Stimulated activated CD8-positive, alpha-beta memory T cell treated with anti-CD3 and anti-CD28 coated beads, Interleukin-7, amount 100 ng/mL, for 1 hour (primary cell): ENCODE measurements at places on chromosomes 6 and 20.

- no peak for DNase-seq
These were observed 408.7 kb downstream of the MMUT start for GRCh38 chr6:49054311-49054710.

GRCh38 chr20:22681591-22682248, 97.3 kb upstream of the FOXA2 start:
- no peak for DNase-seq

DNA sequence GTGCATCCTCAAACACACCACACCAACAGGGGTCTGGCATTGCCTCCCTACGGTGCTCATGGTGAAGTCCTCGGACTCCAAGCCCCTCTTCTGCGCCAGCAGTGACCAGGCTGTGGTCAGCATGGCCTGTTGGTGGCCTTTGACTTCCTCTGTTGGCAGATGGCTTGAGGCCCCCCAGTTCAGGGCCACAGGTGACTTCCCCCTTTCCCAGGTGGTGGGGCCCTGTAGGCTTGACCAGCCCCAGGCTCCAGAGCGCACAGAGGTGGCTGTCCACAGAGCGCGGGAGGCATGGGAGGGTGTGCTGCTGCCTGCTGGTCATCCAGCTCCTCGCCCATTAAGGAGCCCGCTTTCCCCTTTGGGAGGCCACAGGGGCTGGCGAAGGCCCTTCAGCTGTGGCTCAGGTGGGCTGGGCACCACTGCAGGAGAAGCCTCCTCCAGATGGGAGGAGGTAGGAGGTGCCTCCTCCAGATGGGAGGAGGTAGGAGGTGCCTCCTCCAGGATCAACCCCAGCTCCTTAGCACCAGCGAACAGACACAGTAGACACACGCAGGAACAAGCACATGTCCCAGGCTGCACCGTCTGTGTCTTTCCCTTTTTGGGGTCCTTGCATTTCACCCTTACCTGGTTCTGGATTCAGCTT, 52.1 kb upstream of the BHLHE23 start:
- no peak for DNase-seq

GRCh38 chr6:129451187-129451586, 258.8 kb downstream of the ARHGAP18 start:
- no peak for DNase-seq

DNA sequence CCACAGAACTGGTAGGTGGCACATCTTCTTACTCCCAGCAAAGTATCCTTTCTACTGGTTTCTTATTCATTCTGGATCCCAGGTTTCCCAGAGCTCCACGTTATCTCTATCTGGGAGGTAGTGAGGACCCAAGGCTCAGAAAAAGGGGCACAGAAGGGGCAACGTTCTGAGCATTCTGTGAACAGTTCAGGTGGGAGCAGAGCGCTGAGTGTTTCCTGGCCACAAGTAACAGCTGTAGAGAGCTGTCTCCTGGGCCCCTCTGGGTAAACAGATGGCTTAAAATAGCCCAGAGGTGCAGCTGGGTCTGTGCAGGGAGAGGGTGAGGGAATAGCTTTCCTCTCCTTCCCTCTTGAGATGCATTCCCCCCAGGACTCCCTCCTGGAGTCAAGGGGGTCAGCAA, 2.1 kb downstream of the APOBEC2 start:
- DNase-seq, result no peak

DNA sequence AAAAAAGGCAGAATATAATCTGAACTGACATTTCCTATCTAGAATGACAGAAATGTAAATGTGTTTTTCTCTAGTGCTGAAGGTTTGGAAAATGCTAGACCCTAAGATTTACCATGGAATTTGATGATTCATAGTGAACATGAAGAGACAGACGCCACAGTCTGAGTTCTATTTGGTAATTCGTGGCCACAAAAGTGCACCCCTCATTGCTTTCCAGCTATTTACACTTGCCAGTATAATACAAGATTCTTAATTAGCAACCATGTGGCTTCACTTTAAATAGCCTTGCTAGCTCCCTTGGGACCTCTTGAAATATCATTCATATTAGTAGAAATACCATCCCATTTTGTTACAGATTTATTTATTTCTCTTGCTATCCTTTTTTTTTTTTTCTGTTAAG, 636.8 kb downstream of the PRKN start:
- DNase-seq, result no peak

DNA sequence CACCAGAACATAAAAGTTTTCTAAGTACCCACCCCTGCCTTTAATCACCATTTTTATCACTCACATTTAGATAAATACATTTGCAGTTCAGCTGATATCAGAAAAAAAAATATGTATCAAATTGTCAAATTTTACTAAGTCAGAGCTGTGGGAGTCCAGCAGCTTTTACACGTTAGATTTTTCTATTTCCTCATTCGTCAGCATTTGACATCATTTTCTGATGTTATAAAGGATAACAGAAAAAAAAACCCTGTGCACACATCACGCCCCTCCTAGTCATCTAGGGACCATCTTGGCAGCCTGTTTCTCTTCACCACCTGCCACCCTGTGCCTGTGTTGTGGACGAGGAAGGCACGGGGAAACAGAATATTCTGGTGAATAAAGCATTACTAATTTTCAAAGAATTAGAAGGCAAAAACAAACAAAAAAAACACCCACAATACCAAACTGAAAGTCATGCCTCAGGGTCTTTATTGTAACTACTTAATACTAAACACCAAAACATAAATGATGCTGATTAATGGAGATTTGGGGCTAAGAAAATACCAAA, 12.4 kb downstream of the B4GALT5 start:
- DNase-seq, result no peak

DNA sequence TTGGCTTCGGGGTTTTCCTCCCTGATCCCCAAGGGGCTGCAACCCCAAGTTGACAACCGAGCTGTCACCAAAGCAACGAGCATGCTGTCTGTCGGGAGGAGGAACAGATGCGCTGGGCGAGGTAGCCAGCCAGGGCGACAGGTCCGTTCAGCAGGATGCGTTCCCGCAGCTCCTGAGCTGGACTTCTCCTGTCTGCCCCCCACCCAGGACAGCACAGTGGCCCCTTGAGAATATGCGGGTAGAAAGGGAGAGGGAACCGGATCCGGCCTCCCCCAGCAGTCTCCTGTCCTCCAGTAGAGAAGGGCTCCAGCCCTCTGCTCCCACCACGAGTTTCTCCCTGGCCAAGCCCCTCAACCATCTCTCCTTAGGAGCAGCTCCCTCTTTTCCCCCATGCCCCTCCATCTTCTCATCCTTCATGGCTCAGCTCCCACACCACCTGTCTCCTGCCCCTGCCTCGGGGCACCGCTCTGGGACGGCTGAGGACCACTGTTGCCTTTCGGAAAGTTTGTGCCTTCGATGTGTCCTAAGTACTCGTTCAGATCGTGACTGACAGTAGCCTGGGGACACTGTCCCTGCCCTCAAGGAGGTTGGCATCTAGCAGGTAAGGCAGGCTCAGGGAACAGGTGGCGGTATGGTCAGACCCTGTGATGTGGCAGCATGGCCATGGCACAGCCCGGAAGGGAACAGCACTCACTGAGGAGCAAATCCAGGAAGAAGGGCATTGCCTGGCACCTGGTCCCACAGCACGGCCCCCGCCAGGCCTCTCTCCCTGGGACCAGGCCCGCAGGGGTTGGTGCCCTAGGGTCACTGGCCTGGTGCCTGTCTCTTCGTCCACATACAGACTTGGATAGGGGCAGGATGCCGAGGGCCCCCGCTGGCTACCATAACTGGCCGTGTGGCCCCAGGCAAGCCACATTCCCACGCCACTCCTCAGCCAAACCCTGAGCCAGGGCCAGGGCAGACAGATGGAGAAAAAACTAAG, 96.3 kb downstream of the ASXL1 start:
- no peak for DNase-seq

DNA sequence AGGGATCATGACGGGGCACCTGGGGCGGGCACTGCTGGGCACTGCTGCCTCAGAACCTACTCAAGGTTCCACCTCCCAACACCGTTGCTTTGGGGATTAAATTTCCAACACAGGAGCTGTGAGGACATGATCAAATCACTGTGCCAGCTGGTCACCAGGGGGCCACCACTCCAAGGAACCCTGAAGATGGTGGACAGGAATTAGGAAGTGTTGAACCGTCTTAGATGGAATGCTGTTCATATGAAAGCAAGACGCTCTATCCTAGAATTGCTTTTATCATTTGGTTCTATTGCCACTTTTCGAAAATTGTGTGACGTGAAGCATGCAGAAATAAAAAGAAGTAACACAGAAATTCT, 140.3 kb downstream of the DLL1 start:
- DNase-seq, result no peak

DNA sequence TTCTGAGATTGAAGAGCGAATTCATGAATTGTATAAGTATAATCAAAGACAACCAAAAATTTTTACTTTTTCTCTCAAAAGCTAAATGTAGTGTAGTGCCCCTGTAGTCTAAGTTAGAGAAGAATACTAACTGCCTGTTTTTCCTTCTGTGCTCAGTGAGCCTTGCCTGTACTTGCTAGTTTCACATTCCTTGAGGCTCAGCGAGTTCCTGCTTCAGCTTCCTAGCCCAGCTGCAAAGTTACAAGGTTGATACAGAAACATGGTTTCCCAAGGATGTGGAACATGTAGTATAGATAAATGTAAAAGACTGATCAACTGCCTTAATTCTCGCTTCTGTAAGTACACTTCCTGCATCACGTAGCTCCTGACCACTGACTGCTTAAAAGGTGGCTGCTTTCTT, 33.1 kb upstream of the SEC63 start:
- DNase-seq, result no peak

- no peak for DNase-seq
These were observed 143.2 kb upstream of the RUNX2 start for GRCh38 chr6:45184937-45185336.

DNA sequence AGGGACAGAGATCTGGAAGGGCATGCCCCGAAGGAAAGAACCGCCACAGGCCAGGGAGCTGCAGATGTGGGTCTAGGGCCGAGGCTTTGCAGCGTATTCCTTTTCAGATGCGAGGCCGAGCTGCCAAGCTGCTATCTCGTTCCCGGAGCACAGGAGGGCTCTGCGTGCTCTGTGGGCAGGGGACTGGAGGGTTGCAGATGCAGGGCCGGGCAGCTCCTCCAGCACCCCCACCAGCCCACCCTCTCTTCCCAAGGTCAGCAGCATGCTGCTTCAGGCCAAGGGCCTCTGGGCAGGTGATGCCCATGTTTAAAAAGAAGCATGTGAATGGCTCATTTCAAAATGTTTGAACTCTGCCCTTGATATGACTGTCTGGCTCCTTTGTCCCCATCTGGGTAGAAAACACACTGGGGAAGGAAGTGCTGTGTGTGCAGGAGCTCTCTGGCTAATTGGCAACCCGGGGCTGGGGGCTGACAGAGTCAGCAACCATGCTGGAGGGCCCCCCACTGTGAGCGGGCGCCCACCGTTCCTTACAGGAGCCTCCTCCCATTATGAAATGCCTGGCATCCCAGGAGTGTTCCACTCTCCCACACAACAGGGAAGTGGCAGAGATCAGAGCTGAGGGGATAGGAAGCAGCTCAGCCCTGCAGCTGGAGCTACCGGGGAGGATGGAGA, 353.3 kb downstream of the ZFAND3 start:
- no peak for DNase-seq

DNA sequence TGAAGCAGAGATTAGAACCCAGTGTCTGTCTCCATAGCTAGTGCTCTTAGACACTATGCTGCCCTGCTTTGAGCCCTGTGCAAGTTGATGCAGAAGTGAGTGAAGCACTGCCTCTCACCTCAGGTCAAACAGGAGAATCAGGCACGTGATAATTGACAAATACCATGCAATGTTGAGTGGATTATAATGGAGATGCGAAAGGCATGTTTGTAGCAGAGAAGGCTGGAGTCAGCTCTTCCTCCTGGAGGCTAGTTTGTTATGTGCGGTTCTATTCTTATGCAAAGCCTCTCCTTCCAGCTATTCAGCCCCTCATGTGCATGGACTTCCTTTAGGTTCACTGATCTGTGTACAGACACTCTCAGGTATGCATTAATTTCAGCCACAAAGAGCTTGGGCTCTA, 108.5 kb downstream of the MANEA start:
- no peak for DNase-seq

DNA sequence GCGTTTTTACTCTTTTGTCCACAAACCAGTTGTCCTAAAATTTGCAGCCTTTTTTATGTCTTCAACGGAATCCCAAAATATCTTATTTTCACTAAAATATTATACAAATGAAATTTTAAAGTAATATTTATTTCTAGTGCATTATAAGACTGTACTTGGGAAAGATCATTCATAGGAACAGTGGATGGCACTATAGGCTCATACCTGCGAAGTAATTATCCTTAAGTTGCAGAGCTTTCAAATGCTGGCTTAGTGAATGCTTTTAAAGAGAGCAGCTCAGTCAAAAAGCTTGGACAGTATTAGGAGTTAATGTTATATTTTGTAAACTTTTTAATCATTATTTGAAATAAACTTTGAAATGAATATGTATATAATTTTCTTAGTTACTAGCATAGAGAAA, 254.9 kb downstream of the CDKAL1 start:
- DNase-seq, result no peak

DNA sequence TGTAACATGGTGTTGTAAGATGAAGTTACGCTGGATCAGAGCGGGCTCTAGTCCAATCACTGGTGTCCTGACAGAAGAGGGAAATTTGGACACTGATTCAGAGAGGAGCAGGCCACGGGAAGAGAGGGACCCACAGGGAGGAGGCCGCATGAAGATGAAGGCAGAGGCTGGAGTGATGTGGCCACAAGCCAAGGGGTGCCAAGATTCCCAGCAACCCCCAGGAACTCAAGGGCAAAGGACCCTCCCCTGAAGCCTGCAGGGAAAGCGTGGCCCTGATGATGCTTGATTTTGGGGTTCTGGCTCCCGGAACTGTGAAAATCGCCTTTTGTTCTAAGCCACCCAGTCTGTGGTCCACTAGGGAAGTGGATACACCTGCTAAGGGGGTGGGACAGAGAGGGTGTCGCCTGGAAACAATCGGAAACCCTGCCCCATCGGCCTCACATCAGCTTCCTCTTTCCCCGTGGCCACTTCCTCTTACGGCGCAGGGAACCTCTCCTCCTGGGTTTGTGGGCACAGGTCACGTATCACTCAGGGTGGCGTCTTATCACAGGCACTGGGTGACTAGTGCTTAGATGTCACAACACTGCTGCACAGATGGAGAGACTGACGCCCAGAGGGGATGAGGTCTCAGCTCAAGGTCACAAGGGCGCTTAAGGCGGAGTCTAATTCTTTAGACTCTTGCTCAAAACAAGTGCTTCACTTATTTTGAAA, 58.0 kb downstream of the SULF2 start:
- DNase-seq, result peak; percentile 34

- no peak for DNase-seq
These were observed 148.5 kb upstream of the PDE7B start for GRCh38 chr6:135703007-135703406.

DNA sequence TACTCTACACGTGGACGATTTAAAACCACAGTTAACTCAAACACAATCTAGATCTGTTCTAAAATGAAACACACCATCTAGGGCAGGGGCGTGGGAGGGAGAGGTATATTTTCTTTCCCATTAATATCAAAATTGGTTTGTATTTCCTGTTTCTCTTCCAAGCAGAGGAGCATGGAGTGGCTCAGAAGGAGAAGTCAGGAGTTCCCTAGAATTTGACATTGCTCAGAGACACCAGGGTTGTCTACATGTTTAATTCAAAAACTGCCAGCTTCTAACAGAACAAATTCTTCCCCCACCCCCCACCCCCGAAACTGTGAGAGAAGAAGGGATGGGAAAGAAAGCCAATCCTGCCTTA, 2.3 kb downstream of the PREX1 start:
- no peak for DNase-seq
